ENCODE measurements at places on chromosomes 13 and 19. TPM values are rescaled to one million over a fixed set of nuclear protein-coding genes. Genes with fewer than 3 reads are reported as not detected.

SIGLEC14 gene
- 1.2 TPM for total RNA-seq

RTBDN gene
- not detected for total RNA-seq

GJB2 gene
- total RNA-seq: 2.5 TPM

KIR2DL4 gene
- total RNA-seq: not detected

PIK3R2 gene
- total RNA-seq: 12.2 TPM

DNA sequence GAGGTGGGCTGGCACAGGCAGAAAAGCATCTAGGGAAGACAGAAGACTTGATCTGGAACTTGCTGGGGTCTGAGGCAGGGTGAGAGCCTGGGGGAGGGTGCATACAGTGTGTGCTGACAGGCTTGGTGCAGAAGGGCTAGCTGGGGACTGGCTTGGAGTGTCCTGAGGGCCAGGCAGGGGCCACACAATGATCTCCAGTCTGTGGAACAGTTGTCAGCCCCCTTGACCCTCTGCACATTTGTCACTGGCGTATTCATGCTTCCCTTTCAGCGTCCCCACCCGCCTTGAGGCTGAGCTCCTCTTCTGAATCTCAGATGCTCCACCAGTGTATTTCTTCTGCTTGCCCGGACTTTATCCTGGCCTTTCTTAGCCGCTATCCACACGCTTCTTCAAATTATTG is 2.8 kb upstream of the MICU2 start:
- DNase-seq: no peak

DNA sequence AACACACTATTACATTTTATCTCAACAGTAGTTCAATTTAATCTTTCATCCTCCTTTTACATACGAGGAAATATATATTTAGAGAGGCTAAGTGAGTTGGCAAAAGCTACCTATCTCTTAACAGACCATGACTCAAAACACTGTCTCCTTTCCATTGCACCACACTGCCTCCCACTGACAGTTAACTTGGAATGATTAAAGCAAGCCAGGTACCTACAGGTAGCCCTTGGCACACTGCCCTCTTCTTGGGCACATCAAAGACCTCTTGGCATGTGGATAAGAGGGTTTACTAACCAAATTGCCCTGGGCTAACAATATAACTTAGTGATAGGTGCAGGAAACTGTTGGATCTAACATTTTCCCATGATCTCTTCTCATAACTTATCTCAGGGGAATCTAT is 1.8 kb downstream of the ABHD13 start:
- no peak for DNase-seq

DNA sequence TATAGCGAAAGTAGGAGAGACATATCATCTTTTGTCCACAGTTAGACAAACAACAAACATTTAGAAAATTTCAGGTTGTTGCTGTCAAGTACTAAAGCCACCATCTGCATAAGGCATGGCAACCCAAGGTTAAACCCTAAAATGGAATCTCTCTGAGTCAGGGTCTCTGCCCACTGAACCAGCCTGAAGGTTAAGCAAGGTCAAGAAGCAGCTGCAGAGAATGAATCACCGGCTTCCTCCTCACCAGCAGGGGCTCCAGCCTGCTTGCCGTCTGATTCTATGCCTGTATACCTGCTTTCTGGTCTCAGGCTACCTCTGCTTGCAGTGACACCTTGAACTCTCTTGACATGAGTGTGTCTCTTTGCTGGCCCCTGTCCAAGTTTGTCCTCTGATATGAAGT is 726.2 kb upstream of the SGCG start:
- no peak for DNase-seq

DNA sequence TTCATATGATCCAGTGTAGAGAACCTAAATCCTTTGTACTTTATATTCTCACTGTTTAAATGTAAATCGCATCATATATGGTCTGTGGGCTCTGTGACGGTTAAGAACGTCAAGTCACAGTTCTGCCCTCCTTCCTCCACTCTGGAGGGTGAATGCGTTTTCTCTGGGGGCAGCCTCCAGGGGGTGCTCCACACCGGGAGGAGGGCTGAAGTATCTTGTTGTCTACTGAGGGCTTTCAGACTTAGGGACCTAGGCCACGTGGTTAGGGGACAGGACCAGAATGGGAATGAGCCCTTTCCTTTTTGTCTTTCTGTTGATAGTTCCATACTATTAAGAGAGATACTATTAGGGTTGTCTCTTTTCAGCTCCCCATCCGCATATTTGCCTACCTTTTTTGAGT is 504.9 kb downstream of the FGF9 start:
- no peak for DNase-seq

DNA sequence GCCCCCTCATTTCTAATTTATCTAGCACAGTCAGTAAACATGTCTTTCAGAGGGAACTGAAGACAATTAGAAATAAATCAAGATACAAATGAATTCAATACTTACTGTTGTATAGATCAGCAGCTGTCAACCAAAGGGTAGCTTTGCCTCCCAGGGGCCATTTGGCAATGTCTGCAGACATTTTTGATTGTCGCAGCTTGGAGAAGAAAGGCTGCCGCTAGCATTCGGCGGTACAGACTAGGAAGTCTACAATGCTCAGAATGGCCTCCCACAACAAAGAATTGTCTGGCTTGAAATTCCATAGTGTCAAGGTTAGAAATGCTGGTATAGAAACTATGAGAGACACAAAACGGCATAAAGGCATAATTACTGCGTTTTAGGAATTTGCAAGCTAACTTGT is 91.6 kb downstream of the RGCC start:
- no peak for DNase-seq

DNA sequence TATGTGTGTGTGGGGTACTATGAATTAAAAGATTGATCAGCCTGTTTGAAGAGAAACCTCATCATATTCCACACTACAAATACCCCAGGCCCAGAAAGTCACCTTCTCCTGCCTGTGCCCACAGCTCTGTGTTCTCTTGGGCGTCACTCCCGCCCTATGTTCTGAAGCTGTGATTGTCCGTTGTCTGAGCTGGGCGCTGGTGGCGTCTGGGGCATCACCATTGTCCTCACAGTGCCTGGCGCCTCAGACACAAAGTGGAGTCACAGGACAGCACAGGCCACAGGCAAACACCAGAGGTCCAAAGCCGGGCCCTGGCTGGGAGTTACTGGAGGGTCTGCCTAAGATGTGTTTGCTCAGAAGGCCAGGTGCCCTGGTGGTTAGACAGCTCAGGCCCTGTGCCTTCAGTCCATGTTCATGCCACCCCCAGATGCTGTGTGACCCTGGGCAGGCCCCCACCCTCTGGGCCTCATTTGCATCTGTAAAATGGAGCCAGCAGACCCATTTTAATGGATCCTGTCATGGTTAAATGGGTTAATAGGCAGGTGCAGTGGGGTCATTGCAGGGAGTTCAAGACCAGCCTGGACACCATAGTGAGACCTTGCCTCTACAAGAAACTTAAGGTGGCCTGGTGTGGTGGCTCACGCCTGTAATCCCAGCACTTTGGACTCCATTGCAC is 34.5 kb downstream of the DNM2 start:
- DNase-seq: no peak

Data from urinary bladder (tissue), 4 donors.